ENCODE measurements at places on chromosomes 7 and 10.

- DNase-seq, result no peak
Observed at GRCh38 chr10:34650156-34650555, 164.9 kb downstream of the PARD3 start.

DNA sequence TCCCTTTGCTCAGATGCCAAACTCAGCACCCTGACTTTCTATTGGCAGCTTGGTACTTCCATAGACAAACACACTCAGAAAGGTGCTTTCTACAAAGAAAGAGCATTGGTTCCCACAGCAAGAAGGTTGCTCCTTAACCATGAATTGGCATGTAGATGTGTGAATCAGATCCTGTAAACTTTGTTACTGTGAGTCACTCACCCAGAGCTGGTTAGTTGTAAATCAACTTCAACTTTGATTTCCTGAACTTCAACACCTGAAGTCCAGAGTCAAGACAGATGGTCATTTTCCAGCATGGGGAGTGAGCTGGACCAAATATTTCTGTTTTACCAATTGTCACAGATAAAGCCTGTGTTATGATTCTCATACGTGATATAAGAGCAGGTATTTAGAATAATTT is 797.2 kb downstream of the TNS3 start:
- no peak for DNase-seq

DNA sequence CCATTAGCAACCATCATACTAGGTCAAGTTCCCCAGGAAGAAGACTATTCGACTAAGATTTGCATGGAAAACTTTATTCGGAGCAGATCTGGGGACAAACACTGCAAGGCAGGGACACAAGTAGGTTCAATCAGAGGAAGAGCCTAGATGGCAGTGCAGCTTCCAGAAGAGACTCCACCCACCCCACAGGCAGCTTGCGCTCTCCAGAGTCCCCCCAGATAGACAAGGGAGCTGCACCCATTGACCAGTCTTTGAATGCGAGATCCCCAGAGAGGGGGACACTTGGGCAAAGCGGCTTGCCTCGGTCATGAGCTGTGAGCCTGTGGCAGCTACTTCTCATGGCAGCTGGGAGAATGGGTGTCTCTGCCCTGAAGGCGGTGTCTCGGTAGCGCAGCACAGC is 4.2 kb downstream of the GALNTL5 start:
- DNase-seq, result no peak

DNA sequence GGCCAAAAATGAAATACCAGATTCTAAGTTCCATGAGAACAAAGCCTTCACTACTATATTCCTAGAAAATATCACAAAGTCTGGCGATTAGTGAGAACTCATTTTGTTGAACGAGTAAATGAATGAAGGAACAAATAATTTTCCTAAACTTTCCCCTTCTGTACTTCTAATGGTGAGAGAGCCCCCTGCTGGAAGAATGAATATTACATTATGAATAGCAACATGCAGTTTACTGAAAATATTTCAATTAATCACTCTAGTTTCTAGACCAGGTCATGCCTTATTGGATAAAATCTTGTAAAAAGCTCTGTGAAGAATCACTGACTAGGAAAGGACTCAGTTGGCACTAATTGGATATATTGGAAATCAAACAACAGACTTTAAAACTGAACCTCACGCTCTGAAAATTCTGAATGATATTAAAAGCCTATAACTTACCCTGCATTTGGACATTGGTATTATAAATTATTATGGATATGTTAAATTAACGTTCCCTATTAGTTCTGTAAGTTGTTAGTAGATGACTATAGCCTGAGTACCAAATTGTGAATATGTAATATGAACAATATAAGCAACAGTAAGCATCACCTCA is 32.4 kb upstream of the MTPN start:
- no peak for DNase-seq

DNA sequence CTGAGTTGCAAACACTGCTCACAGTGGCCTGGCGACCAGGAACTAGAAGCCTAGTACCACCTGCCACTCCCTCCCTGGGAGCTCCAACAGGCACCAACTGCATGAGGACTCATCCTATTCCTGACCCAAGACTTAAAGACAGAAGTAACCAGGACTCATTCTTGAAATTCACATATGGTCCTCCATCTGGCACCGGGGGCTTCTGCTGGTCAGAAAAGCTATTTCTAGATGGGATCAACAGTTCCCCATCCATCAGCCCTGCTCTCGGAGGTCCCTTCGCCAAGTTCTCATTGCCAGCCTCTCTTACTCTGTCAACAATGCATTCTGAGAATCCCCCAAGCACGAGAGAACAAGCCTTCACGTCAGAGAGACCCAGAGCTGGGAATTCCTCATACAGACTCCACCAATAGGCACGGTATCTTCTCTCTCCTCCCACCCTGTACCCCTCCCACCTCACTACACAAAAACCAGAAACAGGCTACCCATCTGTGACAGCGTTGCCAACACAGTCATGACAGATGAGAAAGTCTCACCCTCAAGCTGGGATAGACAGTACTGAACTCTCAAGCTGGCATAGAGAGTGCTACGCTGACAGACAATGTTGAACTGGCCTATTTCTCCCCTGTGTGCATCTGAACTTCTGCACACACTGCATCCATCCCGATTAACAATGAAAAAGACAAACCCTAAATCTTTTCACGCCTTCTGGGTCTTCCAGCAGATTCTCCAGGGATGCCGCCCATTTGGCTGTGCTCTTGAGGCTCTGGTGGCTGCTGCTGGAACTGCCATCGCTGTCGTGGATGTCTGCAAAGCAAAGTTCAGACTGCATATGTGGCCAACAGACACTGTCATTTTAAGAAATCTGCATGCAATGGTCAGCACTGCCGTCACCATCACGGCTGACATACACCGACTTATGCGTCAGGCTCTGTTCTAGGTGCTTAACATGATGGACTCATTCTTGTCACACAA is 15.6 kb downstream of the RGS10 start:
- DNase-seq, result no peak

DNA sequence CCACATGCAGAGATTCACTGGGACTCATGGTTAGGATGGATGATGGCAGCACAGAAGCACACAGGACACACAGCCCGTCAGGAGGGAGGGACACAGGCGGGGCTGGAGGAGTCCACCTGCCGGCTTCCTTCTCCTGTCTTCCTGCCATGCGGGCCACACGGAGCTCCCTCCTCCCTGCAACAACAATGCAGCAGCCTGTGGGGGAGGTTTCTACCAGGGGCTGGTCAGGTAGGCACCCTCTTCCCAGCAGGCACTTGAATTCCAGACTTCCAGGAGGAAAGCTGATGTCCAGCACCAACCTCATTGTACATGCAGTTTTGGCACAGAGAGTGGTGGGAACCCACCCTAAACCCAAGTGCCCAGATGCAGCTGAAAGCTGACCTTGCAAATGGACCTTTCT is 341.2 kb downstream of the GLRX3 start:
- DNase-seq, result no peak

DNA sequence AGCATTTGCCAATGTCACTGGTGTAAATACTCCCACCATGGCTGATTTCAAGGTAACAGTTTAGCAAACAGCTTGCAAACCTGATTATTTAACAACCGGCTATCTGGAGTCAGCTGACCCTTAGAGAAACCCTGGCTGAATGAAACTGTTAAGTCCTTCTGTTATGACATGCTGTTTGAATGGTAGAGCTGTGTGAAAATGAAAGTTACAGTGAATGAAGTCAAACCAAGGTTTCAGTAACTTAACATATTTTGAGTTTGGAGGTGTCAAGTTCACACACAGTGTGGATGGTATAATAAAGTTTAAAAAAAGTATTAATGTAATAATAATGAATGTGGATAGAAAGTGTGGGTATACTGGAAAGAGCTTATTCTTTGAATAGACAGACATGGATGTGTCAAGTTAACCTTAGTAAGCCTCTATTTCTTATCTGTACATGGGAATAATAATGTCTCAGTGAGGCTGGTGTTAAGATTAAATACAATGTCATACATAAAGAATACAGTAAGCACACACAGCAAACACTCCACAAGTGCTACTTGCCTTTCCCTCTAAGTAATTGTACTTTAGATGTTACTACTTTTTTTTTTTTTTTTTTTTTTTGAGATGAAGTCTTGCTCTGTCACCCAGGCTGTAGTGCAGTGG is 150.4 kb downstream of the TAX1BP1 start:
- DNase-seq, result no peak

DNA sequence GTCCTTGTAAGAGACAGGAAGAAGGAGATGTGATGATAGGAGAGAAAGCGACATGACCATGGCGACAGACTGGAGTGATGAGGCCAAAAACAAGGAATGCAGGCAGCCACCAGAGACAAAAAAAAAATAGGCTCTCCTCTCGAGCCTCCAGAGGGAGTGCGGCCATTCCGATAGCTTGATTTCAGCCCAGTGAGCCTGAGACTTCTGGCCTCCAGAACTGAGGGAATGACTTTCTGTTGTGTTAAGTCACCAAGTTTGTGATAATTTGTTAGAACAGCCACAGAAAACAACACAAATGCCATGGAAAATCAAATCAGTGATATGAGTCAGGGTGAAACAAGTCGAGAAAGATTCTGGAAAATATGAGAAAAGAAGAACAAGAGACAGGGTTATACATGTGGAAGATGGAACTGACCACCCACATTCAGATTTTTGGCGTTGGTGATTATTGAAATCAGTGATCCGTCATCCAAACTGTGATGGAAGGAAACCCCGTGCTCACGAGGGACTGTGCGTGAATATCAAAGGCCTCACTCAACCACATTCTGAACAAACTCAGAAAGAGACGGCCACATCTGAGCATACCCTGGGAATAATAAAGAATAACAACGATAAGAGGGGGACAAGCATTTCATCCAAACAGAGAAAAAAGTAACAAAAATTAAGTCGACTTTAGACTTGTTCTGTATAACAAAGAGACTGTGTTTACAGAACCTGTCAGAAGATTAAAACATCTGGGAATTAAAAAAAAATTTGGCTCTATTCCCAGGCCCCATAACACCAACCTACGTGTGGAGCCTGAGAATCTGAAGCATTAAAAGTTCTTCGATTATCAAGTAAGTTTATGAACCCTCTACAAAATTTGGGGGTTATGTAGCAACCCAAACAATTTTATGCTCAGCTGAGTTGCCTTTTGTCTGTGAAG is 72.1 kb downstream of the EEPD1 start:
- no peak for DNase-seq

GRCh38 chr10:92240289-92241157 is 50.4 kb downstream of the CPEB3 start:
- peak; percentile 37 for DNase-seq

All from T-helper 1 cell (primary cell).